ENCODE measurements at places on chromosomes 1 and 21.

DNA sequence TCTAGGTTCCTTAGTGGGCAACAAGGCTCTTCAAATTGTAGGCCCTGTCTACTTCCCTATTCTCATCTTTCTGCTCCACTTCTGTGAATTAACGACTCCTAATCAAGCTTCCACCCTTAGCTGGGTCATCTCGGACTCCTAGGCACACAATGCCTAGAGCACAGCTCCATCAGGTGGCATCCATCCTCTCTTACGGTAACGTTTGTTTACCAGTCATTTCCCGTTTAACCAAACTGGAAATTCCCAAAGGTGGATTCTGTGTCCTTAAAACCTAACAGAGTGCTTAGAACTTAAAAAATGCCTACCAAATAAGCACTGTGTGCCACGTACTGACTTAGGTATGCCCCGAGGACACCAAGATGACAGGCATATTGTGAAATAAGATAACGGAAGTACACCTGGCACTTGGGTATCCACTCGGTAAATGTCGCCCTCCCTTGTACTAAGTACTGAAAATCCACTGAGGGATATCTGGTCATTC, 1.5 kb downstream of the PARP1 start:
- DNase-seq, result peak; percentile 51

GRCh38 chr1:170664093-170664827, at the start of gene PRRX1:
Gene PRRX1, plus strand, starts transcription at chr1:170664131. Its CDS starts 88 bp downstream, at chr1:170664219.
- DNase-seq, result no peak

- DNase-seq, result no peak
Measured at GRCh38 chr1:52056937-52057231, 789 bp downstream of the BTF3L4 start.

GRCh38 chr1:41144285-41144684, 97.8 kb downstream of the SCMH1 start:
- DNase-seq, result no peak

DNA sequence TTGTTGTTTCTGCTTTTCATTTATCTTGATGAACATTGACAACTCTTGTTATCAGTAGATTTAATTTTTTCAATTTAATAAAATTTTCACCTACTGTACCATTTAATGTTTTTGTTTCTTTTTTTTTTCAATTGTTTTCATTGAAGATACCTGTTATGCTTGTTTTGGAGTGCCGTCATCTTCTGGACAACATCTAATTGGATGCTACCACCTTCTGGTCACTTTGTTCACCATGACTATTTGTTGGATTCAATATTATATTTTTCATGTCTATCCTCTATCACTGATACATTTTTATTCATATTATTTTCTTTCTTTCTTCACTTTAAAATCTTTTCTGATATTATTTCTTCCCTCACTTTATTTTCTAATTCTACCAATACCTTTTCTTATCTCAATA, 14.0 kb downstream of the KRTAP21-2 start:
- no peak for DNase-seq

GRCh38 chr1:184494929-184495328, 108.1 kb downstream of the C1orf21 start:
- no peak for DNase-seq

- DNase-seq, result no peak
Measured at GRCh38 chr1:236893626-236894545, 98.8 kb downstream of the MTR start.

DNA sequence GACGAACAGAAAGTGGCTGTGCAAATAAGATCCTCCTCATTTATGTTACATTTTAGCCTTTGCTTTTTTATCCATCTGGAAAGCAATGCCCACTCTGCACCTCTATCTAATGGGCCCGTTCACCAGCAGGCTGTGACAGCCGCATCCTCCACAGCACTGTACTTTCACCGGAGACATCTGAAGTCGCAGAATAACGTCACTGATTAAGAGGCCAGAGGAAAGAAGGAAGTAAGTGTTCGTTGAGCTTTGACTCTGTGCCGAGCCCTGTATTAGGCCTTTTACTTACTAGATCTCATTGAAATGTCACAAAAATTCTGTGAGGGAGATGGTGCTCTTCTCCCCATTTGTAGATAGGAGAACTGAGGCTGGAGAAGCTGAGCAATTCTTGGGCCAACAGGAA, 62.3 kb downstream of the KAZN start:
- no peak for DNase-seq

DNA sequence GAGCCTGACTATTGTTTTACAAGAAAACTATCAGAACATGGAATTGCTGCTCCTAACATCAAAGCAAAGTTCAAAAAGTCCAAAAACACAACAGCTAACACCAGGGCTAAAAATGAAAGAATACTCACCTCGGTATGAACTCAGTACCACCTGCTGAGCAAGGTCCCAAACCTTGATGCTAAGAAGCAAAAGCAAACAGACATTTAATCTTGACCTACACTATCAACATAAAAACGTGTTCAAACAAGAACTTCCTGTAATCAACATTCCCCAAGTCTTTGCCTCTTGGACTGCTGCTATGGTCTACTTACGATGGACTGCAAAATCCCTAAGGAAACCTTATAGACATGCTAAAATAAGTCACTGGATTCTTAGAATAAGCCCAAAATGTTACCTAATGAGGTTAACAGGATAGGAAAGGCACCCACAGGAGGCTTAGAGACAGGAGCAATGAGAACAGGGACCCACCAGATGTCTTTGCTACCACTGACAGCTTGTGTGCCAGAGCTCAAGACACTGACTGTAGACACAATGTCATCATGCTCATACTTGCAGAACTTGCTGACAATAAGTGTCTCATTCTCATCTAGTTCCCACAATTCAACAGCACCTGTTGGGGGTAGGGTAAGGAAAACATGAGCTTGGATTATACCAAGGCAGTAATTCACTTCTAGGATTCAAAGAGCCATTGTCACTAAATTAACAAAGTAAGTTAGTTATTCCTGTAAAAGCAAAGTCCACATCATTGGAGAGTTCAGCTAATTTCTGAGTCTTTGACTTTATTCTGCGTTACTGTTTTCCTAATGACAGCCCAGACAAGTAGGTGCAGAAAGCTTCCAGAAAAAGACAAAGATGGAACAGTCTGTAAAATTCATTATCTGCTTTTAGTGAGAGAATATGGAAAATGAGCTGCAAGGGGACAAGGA, 1.8 kb downstream of the WDR77 start:
- DNase-seq, result no peak

DNA sequence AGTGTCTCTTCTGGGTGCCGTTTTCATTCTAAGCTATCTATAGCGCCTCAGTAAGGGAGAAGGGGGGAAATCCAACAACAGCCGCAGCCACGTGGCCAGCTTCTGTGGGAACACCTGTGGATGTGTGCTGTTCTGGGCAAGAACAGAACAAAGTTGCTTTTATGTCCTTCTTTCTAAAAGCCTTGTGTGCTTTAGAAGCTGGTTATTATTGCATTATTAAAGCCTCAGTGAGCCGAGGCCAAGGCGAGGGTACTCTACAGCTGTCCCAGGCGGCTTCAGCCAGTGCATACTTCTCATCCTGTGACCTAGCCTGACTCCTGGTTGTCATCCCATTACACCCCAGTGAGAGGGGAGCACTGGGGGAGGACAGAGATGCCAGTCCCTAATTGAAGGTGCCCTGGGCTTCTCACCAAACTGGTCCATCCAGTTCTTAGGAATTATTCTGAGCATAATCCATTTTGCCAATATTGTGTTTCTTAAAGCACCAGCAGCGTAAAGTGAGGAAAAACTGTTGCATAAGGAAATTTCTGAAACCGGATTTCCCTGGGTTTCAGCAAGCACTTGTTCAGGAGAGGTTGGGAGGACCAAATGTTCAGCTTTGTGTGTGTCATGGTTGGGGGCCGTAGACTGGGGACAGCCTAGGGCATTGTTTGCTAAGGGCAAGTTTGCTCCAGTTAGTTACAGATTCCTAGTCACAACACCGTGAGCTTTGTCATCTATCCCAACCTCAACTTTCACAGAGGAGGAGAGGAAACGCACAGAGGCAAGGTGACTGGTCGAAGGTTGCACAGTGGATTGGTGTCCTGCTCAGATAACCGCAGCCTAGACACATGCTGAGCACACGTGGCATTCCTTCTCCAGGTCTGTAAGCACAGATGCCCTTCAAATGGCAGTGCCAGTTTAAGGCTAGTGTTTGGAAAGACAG, 61.0 kb upstream of the ATP1A1 start:
- DNase-seq, result no peak

GRCh38 chr1:109201123-109201703, 12.5 kb upstream of the SARS1 start:
- no peak for DNase-seq

GRCh38 chr1:207243442-207244408, 77.8 kb upstream of the CD55 start:
- DNase-seq, result no peak
